ENCODE measurements at places on chromosomes 12 and 14.

GRCh38 chr12:46359667-46360280 is 12.8 kb downstream of the SLC38A2 start:
- no peak for DNase-seq

GRCh38 chr12:12503384-12504078 is 59.1 kb downstream of the DUSP16 start:
- no peak for DNase-seq

- DNase-seq = no peak
These were observed 71.7 kb downstream of the HMGA2 start for GRCh38 chr12:65895759-65896656.

DNA sequence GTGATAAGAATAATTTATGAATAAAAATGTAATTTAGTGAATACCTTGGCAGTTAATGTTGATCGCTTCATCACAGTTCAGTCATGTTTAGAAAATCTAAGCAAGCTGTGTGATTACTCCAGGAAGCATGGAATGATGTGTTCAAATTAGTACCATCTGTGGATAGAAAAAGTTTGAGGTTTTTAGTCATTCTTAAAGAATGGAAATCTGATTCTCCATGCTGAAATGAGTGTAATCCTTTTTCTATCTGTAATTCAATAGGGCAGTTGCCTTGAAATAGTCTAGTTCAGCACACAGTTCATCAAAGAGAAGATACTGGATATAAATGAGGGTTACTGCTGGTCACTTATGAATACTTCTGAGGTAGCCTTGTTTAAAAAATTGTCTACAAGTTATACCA is 127.2 kb upstream of the MYF6 start:
- no peak for DNase-seq

DNA sequence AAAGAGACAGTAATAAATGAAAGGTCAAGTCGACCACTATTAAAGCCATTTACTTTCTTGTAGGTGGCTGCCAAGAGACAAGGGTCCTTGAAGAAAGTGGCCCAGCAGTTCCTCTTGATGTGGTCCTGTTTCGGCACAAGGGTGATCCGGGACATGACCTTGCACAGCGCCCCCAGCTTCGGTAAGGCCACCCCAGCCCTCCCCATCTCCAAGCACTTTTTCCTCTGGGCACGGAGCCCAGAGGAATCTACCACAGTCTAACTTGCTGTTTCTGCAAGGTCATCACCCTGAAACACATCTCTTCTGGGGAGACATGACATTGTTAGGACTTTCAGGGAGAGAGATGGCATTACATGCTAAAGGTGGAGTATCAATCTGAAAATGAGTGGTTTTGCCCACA is 53.8 kb upstream of the RIC8B start:
- no peak for DNase-seq

GRCh38 chr12:109202770-109203169 is 86.4 kb downstream of the ACACB start:
- DNase-seq = no peak

DNA sequence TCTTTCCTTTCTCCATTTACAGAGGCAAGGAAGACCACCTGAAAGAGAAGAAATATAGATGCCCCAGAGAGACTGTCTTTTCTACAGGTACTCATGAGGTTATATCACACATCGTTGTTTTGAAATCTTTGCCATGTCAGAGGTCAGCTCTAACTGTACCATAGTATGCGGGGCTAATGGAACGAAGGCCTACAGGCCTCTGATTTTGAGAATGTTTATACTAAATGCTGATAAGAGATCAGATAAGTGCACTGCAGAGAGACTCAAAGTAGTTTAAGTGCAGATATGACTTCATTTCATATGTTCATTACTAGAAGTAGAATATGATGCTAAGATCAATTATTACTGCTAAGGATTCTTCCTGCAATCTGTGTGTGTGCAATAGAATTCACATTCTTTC is 1005.0 kb downstream of the GALC start:
- no peak for DNase-seq

DNA sequence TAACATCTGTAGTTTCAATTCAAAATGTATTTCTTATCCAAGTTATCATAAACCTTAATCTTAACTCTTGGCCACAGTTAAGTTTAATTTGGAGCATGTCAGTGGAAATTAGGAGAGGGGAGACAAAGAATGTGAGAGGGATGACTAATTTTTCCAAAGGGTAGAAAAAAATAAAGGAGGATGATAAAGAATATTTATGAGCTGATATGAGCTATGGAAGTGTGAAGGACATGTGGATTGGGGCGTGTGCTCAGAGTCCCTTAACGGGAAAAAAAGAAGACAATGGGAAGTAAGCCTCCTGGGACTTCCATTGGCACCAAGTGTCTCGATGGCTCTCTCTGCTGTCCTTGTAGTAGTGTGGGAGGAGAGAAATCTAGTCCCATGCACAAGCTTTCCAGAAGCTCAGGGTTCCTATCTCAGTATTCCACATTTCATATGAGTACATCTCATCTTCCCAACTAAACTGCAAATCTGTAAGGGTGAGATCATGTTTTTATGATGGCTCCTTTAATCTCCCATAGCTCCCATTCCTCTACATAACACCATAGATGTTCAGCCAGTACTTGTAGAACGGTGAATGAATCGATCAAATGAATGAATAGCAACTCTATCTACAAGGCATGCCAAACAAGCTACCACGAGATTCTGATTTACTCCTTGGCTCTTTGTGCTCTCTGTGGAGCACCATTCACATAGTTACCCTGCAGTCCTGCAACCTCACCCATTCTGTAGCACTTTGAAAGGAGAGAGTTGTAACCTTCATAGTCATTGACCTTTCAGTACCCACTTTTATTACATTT is 27.4 kb downstream of the BCL2L14 start:
- no peak for DNase-seq

- no peak for DNase-seq
These were observed 119.3 kb downstream of the BEGAIN start for GRCh38 chr14:100467939-100468338.

- DNase-seq = no peak
These were observed 33.6 kb downstream of the CDKL1 start for GRCh38 chr14:50362764-50363713.

- DNase-seq = no peak
These were observed 76.7 kb upstream of the SLC38A2 start for GRCh38 chr12:46449316-46449715.

GRCh38 chr12:56188778-56189098 is 545 bp downstream of the SMARCC2 start:
- DNase-seq = peak; percentile 56

DNA sequence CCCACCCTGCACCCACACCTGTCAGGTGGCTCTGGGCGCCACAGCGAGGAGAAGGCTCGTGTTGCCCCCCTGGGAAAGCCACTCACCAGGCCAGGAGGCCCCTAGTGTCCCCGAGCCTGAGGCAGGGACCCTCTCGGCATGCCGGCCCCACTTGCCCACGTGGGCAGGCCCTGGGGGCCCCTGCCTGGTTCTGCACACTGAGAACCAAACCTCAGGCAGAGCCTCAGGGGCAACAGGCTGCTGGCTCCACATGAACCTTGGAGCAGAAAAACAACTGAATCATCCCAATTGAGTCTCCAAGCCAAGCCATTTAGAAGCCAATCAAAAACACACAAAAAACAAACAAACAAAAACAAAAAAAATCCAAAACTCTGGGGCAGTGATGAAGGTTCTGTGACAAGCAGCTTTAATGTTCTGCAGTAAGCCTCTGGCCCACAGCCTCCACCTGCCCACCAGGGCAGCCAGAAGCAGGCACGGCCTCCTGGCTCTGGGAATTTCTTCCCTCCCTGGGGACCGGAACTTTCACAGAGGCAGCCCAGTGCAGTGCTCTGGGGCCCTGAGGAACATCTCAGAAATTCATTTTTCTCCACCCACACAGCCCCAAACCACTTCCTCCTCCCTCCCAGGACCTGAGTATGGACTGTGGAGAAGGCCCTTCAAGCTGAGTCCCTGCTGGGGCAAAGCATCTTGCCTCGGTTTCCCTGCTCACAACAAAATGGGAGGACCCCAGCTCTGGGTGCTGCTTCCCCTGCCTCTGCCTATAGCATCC is 90.2 kb downstream of the CHGA start:
- peak; percentile 3 for DNase-seq

DNA sequence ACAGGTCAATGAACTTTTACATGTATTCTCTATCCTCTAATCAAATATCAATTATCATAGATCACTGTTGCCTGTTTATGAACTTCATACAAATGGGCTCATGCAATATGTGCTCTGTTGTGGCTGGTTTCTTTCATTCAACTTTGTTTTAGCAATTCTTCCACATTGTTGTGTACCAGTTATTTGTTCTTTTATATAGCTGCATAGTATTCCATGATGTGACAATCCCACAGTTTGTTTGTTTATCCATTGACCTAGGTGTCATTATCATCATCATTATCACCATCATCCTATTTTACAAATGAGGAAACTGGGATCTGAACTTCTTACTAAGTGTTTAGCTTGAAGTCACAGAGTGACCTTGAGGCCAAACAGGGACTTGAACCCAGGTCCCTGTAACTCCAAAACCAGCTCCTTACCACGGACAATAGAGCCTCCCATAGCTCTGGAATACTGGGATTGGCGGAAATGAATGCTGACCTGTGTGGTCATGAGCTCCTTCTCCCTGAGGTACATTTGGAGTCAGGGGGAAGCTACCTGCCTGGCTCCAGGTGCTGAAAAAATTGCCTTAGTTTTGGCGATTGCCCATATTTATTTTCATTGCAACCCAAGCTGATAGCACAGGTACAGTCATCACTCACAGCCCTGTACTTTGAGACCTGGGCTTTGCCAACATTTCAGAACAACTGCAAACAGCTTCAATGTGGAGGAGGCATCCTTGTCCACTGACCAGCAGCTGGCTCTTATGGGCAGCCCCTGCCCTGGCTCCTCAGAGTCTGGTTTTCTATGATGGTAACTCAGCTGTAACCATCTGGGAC is 9.2 kb downstream of the ZFP36L1 start:
- no peak for DNase-seq

GRCh38 chr12:68538726-68539614 is 71.7 kb upstream of the RAP1B start:
- no peak for DNase-seq

- DNase-seq = no peak
These were observed 97.6 kb downstream of the RAD52 start for GRCh38 chr12:851913-852312.

- no peak for DNase-seq
These were observed 52.7 kb downstream of the KCNA5 start for GRCh38 chr12:5096241-5096924.

- no peak for DNase-seq
These were observed 2.6 kb downstream of the NAP1L1 start for GRCh38 chr12:76081909-76082308.

DNA sequence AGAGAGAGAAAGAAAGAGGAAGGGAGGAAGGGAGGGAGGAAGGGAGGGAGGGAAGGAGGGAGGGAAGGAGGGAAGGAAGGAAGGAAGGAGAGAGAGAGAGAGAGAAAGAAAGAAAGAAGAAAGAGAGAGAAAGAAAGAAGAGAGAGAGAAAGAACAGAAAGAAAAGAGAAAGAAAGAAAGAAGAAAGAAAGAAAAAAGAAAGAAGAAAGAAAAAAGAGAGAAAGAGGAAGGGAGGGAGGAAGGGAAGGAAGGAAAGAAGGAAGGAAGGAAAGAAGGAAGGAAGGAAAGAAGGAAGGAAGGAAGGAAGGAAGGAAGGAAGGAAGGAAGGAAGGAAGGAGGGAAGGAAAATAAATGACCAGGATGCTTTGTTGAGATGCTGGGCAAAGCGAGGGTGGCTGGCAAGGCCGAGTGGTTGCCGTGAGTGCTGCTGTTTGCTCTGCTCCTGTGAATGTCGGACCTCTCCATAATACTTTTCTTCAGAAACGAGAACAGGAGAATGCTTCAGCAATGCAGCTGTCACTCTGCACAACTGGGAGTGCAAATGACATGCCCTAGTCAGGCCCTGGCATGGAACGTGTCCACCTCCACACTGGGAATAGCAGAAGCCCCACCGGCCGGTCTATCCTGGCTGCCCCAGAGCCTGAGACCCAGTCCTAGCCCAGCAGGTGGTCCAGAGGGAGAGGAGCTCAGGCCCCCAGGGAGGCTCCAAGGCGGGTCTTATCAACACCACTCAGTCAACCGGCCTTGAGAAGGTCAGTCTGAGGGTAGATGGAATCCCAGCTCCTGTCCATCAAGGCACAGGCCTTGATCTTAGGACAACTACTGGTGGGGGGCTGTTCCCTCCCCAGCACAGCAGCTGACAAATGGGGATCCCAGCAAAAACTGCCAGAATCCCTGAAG is 25.1 kb upstream of the EIF5 start:
- no peak for DNase-seq

DNA sequence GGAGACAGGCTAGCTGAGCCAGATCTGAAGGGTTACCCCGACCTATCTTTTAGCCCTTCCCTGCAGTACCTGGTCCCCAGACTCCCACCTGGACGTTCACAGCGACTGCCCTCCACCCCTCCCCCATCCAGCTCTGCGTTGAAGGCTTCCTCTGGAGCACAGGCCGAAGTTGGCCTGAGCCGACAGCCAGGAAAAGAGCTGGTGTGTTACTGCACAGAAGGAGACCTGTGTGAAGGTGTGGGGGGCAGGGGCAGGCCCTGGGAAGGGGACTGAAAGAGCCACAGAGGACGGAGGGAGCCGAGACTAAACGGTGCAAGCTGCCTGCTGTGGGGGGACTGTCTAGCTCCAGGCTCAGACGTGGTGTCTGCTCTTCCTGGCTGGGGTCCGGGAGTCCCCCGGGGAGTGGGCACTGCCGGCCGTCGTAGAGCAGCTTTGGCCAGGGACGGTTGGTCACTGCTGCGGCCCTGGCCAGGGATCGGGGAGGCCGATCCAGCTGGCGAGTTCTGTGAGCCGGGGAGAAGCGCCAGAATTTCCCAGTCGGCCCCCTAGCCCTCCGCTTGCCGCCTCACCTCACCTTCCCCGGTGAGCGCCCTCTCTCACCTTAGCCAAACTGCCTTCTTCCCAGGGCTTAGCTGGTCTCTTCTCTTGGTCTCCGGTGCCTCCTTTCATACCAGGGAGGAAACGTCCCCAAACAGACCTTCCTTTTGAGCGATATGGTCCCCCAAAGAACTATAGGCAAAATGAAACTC is 899 bp upstream of the COL2A1 start:
- peak; percentile 68 for DNase-seq

DNA sequence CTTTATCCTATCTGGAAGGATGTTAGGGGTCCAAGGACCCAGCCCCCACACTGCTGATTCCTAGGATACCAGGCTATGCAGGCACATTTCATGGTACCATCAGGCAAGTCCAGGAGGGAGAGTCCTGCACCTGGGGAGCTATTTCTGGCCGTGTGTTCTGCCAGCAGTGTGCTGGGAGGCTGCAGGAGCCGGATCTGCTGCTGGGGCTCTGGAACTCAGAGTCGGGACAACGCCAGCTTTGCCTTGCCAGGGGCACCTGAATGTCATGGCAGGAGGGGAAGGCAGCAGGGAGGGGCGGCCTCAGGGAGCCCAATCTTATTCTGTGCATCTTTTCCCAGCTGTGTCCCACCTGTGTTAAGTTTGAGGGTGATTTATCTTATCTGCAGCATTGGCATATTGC is 17.8 kb downstream of the SRRM4 start:
- DNase-seq = no peak

DNA sequence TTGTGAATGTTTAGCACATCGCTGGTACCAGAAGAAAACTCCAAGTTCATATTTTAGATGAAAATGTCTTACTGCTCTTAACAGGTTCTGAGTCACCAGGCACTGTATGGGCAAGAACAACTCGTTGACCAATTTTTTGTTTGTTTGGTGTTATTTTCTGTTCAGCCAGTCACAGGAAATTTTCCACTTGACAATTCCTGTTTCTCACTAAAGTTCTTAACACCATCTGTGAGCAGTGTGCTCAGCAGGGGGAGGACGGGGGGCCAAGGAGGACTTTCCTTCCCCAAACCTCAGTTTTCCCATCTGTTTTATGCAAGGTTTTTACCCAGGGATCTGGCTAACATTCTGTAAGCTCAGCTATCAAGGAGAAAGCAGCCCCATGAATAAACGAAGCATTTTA is 3.0 kb downstream of the NUAK1 start:
- DNase-seq = no peak

Data from NCI-H526 (cell line).